CD4-positive, alpha-beta T cell treated with Interleukin-21 for 1 hour (primary cell): ENCODE measurements at places on chromosomes 6 and 20.
A peak's percentile ranks its signal among the peaks of the same experiment; 100 is the strongest.

DNA sequence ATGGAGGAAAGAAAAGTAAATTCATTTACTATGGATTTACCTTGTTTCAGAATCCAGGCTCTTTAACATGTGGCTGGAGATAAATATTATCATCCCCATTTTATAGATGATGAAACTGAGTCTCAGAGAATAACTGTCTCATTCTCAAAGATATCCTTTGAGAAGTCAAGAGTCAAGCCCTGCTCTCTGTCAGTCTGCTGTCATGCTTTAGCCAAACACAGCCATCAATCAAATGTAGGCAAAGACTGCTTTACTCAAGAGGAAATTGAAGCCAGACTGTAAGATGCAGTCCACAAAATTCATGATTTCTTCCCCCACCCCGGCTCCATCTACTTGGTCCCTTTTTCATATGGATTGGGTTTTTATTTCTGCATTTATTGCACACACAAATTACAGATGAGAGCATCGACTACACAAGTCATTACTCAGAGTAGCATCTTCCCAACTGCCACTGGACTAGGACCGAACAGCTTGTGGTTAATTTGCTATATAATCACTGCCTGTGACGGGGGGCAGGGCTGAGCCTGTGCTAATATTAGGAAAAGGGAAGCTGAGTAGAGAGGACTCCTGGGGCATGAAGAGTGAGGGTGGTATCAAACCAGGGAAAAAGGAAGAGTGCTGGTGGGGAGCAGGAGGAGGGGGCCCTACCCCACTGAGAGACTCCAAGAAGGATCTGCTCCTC lies 102.7 kb upstream of the TOP1 start:
- DNase-seq: no peak

DNA sequence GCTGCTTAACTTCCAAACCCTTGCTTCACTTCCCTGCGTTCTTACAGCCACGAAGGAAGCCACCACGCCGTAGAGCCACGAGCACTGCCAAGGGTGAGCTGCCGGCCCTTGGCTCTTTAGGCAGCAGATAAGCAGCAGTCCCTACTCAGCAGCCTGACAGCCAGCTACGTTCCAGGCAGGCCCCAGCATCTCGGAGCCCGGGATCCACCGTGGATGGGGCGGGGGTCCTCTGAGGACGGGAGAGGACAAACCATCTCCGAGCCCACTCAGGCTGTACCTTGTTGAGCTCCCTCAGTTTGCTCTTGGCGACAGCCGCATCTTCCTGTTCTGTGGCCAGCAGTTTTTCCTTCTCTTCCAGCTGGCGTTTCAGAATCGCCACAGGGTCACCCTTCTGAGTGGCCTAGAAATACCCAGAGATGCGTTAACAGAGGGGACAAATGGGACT lies 40.5 kb downstream of the RRBP1 start:
- no peak for DNase-seq

DNA sequence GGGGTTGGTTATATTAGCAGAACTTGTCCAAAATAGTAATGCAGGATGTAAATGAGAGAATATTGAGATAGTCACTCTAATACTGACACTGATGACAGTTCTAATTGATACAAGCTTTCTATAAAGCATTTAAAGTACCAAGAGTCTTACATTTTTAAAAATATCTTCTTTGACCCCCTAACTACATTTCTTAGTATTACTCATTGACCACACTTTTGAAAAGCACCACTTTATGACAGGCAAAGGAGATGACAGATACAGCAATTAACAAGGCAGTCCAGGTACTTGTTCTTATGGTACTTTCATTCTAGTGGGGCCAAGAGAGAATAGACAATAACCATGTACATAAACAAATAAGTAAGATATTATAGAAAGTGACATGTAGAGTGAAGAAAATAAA lies 139.4 kb upstream of the EYA4 start:
- no peak for DNase-seq

DNA sequence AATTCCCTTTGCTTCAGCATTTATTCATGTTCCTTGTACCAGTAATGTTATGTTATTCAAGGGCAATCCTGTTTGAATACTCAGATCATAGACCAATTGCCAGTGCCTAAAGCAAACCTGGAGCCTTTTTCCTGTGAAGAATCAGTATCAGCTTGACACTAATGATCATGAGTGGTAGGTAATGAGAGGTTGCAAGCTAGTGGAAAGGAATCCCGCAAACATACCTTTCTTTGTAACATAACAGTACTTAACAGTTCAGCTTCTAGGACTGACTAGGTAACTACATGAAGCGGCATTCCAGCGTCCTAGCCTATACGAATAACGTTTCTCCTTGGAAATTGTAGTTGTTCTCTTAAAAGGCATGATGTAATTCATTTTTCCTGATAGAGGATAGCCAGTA lies 253.7 kb downstream of the TMEM242 start:
- DNase-seq: no peak

DNA sequence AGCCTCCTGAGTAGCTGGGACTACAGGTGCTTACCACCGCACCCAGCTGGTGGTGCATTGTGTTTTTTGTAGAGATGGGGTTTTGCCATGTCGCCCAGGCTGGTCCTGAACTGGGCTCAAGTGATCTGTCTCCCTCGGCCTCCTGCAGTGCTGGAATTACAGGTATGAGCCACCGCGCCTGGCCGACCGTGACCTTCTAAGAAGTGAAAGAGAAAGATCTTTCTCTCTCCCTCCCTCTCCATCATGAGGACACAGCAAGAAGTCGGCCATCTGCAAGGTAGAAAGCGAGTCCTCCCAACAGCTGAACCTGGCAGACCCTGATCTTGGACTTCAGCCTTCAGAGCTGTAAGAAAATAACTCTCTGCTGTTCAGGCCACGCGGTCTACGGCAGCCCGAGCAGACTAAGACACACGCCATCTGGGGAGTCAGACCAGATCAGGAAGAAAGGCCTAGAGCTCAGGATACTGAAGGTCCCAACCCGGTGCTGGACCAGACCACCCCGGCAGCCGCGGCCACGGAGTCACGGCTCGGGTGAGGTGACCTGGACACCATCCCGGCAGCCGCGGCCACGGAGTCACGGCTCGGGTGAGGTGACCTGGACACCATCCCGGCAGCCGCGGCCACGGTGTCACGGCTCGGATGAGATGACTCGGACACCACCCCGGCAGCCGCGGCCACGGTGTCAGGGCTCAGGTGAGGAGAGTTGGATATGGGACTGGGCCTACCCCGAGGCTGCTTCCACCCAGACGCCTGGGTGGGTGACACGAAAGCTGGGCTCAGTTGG lies 9.6 kb downstream of the GMEB2 start:
- no peak for DNase-seq

- DNase-seq: no peak
Observed at GRCh38 chr6:82017773-82018172, 229.8 kb downstream of the IBTK start.

DNA sequence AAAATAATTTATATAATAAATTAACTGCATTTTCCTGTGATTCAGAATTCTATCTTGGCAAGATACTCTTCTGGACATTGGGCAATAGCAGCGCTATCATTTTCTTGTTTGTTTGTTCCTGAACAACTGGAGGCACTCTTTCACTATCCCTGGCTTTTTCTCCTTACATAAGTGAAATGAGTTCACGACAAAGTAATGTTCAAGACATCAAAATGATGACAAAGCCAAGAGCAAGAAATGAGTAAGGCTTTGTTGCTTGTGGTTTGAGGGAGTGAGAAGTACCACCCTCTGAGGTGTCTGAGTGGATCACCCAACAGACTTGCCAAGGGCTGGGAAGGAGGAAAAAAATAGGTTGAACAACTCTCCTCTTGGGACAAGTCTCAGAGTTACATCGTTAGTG lies 466.6 kb upstream of the JAG1 start:
- no peak for DNase-seq

GRCh38 chr20:49945701-49946477 lies 9.7 kb downstream of the RNF114 start:
- DNase-seq: no peak

GRCh38 chr6:149289192-149289781 lies 28.2 kb upstream of the TAB2 start:
- no peak for DNase-seq

GRCh38 chr6:34709386-34709785 lies 12.8 kb upstream of the ILRUN start:
- no peak for DNase-seq

DNA sequence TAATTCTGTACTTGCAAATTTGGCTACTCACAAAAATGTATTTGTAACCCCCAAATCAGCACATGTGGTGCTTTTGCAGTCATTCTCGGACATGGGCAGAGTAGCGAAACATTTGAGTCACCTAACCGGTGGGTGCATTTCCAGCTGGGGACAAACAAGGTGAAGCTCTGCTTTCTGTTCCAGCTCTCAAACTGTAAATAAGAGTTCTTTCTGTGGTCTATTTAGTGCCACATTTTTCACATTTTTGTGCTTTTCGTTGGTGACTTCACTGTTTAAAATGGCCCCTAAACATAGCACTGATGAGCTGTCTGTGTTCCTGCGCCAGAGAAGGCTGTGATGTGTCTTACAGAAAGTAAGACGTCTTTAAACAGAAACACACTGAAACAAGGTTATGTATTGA lies 244.5 kb downstream of the CDC5L start:
- DNase-seq: no peak

- DNase-seq: peak; percentile 19
Observed at GRCh38 chr6:31689249-31690110, 8.6 kb upstream of the LY6G5C start.

DNA sequence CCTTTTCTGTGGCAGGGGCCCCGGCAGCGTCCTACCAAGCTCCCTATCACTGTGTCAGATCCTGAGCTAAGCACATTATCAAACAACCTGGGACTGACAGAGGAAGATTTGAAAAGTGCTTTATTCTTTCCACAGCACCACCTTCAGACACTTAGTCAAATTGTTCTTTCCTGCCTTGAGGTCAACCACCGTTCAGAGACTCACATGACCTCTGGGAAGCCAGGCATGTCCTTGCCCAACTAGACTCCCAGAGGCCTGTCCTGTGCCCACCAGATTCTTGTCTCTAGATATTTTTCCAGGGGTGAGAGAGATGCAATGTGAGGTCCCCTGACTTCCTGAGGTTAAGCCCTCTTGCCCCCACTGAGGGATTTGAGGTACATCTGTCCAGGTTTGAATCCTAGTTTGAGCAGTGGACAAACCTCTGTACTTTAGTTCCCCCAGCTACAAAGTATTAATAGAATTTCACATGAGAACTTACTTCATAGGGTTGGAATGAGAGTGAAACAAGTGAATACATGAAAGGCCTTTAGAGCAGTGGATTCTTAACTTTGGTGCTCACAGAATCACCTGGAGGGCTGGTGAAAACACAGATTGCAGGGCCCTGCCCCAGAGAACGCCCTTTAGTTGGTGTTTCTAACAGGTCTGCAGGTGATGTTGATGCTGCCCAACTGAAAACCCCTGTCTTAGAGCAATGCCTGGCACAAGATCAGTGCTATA lies 179.8 kb downstream of the CLIC5 start:
- no peak for DNase-seq

- no peak for DNase-seq
Observed at GRCh38 chr6:151338651-151339200, 52.6 kb downstream of the ZBTB2 start.

DNA sequence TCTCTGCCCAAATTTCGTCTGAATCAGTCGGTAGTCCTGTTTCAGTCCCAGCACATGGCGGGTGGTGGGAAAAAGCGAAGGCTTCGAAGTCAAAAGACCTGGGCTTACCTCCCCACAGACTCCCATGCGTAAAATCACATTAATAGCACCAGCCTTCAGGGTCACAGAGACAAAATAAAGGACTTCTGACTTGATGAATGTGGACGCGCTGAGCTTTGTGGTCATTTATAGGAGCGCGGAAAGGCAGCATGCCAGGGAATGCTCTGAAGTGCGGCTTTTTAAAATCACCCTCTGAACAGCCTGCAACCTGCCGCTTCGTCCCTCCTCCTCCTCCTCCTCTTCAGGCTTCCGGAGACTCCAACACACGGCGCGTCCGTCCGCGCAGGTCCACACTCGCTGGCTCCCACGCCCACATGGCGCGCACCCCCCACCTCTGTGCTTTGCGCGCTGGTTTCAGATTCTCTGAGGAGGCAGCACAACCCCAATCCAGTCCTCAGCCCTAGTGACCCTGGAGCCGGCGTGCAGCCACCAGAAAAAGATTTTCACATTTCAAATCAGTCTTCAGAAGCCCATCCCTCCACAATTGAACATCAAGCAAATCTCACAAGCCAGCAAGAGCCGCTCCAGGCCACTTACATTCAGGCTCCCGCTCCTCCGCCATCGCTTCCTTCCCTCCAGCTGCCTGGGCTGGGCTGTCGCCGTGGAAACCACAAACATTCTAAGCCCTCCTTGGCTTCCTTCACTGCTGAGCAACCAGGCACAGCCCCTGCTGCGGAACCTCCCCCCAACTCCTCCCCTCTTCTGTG lies at the start of gene C6orf118:
TSS of gene C6orf118 (minus strand) at position 680 of the 806 bp plus-strand sequence. CDS start at position 661, 19 bp downstream.
- DNase-seq: no peak

- DNase-seq: no peak
Observed at GRCh38 chr20:58023346-58023745, 205.1 kb downstream of the ANKRD60 start.

GRCh38 chr6:47934023-47934422 lies 152.2 kb downstream of the OPN5 start:
- DNase-seq: no peak

GRCh38 chr20:54837226-54837625 lies 361.8 kb downstream of the DOK5 start:
- DNase-seq: no peak

DNA sequence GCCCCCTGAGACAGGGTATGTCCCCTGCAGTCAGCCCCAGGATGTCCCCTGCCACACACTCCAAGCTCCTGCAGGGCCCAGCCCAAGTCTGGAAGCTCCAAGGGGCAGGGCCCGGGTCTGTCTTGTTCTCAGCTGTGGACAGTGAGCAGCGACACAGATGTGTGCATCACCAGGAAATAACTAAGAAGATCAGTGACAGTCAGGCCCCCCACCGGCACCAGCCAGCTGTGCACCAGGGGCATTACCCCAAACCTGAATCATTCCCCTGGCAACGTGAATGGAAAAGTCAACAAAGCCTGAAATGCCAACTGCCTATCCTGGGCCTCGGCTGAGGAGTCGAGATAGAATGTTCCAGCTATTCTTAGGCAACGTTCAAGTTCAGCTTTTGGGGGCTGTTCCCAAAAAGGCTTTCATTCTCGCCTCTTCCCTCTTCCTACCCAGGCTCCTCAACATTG lies 105.0 kb downstream of the PREX1 start:
- DNase-seq: no peak

GRCh38 chr20:50145566-50145965 lies 8.0 kb downstream of the PEDS1 start:
- no peak for DNase-seq
